ENCODE measurements at places on chromosomes 5 and 9.

DNA sequence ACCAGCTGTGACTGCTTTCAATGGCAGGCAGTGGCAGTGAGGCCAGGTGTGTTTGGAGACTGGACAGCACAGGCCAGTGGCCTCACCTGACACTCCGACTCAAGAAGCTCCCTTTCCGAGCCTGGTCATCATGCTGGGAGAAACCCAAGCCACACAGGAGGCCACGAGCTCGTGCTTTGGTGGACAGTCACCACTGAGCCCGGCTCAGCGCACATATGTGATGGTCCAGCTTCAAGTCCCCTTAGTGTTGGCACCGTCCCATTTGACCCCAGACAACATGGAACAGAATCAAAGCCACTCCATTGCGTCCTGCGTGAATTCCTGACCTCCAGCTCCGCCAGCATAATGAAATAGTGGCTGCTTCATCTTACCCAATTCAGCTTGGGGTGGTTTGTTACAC, 64.0 kb upstream of the PPP1R26 start:
- DNase-seq, result no peak

GRCh38 chr9:108270051-108270450, 585.7 kb downstream of the ACTL7B start:
- DNase-seq, result no peak

DNA sequence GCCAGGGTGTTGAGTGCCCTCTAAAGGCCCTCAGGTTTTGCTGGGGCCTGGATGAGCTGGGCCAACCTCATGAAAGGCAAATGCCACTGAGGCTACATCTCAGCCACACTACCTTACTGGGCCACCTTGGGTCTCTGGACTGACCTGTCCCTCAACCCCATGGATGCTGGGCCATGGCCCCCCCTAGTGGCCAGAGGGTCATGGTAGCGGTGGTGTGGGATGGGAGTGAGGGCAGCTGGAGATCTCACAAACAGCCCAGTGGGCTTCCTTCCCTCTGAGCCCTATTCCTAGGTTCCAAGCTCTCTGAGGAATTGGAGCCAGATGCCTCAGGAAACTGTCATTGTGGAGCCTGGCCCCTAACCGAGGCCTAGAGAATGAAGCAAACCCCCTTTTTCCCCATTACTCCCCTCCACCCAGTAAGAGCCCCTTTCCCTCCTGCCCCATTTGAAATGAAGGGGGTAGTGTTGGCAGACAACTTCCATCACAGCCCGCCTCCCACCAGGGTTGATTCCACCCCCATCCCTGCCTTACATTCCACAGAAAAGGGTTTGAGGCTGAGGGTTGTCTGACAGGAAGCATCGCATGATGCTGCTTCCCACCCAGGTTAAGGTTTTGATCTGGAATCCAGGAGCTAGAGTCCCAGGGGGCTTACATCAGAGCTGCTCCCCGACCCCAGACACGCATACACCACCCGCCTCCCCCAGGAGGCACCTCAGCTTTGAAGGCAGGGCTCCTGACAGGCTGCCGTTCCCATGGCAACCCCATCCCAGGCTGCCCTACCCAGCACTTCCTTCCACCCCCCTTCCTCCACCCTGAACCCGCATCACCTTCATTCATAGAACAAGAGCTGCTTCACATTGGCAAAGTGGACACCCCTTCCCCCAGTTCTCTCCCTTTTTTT, 63.9 kb downstream of the PCDH1 start:
- DNase-seq, result no peak

DNA sequence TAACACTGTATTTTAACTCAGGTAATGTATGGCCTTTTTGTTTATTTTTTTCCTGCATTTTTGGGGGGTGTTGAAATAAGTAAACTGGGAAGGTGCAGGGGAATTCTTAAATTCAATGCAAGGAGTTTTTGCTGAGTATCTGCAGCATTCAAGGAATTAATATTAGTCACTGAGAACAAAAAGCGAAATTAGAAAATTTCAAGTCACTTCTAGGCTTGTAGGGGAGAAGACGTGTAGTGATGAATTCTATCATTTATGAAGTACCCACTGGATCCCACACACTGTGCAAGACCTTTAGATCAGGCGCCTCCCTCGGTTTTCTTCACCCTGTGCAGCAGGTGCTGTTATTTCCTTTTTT, 1.2 kb downstream of the EHMT1 start:
- no peak for DNase-seq

DNA sequence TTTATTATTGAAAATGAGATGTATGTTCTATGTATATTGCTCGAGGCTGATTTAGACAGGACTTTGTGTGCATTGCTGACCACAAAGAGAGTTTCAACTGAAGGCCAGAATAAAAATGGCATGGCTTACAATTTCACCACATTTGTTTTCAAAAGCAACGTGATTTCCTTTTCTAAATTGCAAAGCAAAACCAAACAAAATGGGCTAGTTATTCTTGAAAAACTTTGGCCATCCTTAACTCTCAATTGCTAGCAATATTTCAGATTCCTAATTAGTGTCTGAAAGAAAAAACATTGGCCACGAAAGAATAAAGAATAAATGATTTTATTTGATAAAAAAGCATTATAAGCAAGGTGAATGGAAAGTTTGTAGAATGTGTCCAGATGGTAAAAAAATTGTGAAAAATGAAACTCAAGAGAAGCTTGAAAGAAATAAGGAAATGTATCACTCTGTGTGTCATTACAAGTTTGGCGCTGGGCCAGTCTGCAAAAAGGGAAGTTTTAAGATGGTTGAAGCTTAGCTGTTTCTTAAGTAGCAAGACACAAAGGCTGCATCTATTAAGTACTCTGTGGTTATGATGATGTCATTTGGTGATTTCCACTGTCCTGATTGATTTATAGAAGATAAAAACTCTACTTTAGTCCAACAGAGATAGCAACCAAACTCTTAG, 89.2 kb upstream of the PRLR start:
- DNase-seq, result no peak
